Activated T-cell treated with anti-CD3 and anti-CD28 coated beads for 24 hours (primary cell): ENCODE measurements at places on chromosomes 12 and 14.

DNA sequence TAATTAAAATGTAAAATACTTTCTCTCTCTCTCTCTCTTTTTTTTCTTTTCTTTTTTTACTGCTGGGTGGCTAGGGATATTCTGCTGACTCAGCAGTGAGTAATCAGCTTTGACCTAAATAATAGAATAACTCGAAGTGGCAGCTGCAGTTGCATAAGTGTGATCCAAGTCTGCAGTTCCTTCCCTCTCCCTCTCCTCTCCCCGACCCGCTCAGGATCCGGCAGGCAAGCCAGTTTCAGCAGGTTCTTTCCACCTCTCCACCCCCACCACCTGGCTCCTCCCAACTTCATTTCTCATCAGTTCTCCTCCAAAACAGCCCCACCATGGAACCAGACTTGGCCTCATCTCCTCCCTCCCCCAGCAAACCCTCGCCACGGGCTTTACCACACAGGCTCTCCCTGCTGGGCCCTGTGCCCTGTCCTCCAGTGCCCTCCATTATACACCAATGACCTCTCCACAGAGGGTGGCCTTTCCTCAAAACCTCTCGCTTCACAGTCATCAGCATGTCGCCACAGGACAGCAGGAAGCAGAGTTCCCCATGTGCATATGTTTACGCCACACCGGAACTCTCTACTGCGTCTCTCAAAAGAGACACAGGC is 22.4 kb downstream of the SLC7A8 start:
- no peak for DNase-seq

GRCh38 chr12:24487606-24488005 is 461.3 kb downstream of the BCAT1 start:
- no peak for DNase-seq

GRCh38 chr14:65989981-65990380 is 496.2 kb upstream of the CCDC196 start:
- no peak for DNase-seq

DNA sequence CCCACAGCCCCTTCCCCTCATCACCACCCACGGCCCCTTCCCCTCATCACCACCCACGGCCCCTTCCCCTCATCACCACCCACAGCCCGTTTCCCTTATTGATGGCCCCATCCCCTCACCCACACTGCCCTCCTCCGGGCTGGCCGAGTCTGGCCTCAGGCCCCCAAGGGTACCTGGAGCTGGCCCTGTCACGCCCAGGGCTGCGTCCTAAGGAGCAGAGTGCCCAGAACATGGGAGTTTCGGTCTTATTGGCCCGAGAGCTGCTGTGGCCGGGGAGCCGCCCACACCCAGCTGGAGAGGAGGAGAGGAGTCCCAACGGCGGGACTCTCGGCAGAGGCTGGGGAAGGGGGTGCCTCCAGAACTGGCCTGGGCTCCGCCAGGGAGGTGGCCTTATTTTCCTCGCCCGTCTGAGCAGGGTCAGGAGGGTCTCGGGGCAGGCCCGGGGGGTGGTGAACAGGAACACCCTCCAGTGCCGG is 182.3 kb downstream of the KIF26A start:
- DNase-seq = no peak

DNA sequence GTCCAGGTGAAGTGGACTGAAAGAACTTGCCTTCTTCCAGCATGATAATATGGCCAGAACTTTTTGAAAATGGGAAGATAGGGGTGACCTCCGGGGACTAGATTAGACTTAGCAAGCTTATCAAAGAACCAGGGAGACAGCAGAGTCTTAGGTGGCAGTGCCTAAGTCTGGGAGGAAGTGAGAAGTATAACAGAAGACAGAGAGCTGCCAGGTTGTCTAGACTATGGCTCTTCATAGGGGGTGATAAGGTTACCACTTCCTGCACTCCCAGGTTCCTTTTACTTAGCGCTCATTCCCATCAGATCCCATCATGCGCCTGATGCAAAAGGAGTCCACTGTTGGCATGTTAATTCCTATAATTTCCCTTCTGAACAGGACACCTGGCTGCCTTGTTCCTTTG is 69.9 kb downstream of the PLXNC1 start:
- no peak for DNase-seq

DNA sequence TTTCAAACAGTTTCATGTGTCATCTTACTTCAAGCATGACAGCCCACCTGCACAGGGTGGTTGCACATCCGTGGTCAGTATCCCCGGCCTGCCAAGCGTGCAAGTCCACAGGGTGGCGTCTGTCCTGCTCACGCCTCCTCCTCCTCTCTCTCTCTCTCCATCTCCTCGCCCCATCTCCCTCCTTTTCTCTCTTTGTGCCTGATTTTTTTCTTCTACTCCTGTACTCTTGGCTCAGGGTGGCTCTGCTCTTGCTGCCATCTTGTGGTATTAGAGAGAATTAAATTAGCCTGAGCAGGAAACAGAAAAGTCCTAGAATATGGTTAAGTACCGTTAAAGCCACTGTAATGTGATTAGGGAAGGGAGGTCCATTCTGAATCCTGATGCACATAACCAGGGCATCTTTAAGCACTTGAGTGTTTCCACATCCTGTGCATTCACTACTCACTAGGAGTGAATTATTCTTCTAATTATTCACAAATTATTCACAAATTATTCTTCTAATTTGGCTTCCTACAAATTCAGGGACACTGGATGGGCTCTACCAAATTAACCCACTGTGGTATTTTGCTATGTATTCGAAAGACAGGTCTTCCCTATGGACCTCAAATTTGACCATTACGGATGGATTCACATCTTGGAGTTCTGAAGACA is 25.5 kb upstream of the DTX1 start:
- no peak for DNase-seq

DNA sequence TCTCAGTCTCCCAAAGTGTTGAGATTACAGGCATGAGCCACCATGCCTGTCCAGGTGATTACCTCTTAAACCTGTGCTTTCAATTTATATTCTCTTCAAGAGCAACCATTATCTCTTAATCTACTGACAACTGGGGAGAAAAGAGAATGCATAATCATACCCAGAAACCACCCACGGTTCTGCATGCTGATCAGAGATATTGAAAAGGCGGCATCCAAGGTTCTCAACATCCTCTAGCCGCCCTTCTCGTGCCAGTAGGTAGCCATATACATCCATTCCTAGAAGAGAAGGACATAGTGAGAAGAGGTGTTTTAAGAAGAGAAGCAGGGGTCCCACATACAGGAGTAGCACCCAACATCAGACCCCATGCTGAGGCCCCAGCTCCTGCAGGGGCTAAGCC is 20.8 kb downstream of the ANAPC7 start:
- no peak for DNase-seq

- no peak for DNase-seq
Observed at GRCh38 chr12:129184127-129184928, 331.1 kb downstream of the GLT1D1 start.

DNA sequence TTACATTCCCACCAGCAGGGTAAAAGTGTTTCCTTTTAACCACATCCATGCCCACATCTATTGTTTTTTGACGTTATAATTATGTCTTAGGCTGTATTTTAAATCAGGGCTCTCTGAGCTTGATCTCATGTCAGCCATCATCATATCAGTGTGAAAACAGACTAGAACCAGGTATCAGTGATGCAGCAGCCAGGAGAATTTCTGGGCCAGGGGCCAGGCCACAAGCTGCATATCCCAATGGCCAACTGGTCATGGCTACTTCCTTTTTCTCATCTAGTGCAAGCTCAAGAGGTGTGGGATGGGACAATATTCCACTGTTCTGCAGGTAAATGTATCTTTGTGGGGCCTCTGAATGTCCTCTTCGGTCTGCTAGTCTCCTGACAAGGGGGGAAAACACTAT is 125.1 kb downstream of the CRADD start:
- DNase-seq = no peak

GRCh38 chr14:89911010-89911919 is 43.3 kb downstream of the EFCAB11 start:
- DNase-seq = no peak

GRCh38 chr12:88643685-88644084 is 63.4 kb upstream of the KITLG start:
- DNase-seq = no peak

- no peak for DNase-seq
Observed at GRCh38 chr14:63952933-63953437, 100.2 kb downstream of the SYNE2 start.

DNA sequence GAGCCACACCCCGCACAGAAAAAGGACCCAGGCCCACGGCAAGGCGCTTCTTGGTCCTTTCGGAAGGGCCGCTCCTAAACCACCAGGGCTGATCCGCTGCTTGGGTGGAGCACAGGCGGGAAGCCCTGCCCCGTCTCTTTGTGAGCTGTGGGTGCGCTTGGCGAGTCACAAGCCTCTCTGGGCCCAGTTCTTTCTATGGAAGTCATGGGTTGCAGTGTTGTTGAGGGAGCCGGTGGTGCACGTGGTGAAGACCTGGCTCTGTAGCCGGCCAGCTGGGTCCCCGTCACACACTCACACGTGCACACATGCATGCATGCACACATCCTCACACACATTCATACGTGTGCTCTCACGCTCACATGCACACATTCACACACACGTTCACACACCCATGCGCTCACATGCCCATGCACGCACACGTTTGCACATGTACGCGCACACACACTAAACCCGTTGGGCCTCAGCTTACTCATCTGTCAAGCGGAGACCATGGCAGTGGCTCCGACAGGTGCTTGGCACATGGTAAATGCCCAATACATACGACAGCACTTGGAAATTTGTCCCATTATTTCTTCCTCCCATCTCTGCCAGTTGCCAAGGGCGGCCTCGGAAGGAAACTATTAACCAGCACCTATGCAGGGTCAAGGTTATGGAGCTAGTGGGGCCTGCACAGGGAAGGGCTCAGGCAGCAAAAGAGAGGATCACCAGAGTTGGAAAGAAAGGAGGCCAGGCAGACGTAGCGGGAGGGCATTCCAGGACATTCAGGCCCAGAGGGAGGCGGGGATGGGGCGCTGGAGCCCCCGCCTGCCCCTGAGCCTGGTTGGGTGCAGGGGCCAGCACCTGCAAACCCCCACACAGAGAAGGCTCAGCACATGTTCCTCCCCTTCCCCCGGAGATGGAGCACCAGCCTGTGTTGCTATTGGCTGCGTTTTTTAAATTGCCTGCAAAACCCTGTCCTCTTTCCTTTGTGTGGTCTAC is 96.9 kb downstream of the SETD3 start:
- DNase-seq = no peak

DNA sequence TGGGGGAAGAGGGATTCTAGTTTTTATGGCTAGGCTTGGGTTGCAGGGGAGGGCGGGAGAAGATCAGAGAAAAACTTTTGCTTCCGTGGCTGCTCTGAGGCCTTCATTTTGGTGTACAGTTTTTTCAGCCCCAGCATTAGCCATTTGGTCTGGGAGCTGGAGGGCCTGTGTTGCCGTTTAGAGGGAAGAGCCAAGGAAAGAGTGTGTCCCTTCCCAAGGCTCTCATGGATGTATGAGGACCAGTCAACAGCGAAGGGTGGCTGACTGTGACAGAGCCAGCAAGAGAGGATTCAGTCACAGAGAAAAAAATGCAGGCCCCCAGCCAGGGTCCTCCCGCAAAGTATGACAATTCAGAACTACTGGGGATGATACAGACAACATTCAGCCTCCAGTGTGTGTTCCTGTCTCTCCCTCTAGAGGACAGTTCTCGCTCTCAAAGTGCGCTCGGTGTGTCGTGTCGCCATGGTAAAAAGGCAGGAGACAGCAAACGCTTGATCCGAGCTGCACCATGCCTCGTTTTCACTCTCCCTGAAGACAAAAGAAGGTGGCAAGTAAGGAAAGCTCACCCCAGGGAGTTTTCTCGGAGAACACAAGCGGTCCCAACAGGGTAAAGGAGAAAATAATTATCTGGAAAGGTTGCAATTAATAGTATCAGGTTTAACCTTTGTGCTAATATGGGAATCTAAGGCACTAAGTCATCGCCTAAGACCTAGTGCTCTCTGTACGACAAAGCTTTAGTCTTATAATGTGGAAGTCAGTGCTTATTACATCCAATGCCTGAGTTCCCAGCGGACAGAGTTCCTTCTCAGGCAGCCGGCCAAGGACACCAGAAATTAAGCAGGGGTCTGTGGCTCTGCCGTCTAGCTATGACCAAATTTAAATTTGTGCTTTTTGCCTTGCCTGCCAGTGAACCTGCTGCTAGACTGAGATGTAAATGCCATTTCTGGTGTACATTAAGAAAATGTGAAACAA is 157.3 kb upstream of the PLXNC1 start:
- DNase-seq = no peak

DNA sequence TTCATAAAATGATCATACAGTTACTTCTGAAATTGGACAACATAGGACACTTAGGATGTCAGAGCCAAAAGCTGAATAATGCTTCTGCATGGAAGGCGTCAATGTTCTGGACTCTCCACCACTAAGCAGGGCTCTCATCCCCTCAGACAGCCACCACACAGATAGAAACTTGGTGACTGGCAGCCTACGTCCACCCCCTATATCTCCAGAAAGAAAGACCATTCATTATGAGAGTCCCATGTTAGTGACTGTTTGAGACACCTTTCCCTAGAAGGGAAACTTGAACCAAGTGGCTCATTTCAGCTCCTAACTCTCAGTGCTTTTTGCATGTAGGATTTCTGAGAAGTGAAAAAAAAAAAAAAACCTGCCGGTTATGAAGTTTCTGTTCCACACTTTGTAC is 251.0 kb upstream of the FKBP4 start:
- DNase-seq = no peak

DNA sequence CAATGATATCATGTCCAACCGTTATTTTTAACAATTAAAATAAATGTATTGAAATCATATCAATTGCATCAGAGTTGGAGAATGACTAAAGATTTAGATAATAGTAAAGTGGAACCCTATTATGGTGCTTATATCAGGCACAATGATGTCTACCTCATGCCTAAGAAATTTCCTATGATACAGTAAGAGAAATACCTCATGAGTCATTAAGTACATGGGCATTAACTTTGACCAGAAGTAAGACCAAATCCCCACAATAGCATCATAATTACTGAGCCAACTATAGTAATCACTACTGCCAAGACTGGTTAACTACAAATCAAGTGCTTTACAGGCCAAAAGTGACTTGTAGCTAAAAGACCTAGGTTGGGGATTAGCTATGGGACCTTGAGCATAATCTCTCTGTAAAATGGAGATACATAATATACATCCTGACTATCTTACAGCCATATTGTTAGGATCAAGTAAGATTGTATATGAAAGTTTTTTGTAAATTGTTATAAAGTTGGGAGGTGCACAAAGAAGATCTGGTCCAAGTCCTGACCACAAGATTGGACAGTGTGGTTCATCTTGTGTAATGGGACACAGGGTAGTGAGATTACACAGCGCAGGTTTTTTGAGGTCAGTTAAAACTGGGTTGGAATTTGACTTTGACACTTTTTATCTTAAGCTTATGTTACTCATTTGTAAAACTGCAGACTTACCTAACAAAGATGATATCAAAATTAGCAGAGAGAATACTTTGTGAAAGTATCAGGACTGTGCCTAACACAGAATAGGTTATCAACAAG is 60.5 kb downstream of the ERGIC2 start:
- no peak for DNase-seq

DNA sequence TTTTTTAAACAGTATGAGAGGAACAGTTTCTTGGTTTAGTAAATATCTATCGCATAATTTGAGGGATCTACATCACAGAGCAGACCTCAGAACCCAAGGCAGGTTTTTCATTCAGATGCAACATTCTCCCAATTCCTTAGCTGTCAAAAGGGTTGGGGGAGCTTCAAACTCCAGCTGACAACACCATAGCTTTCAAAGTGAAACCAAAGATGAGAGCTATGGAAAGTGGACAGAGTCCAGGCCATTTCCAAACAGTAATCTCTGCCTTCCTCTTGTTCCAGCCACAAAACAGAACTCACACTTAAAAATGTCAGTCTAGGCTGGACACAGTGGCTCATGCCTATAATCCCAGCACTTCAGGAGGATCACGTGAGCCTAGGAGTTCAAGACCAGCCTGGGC is 87.8 kb downstream of the SPRING1 start:
- no peak for DNase-seq

- no peak for DNase-seq
Observed at GRCh38 chr14:69543341-69544115, 31.1 kb downstream of the CCDC177 start.

- no peak for DNase-seq
Observed at GRCh38 chr14:28130610-28131284, 635.8 kb upstream of the FOXG1 start.
